ENCODE measurements at places on chromosomes 1 and 21.

- DNase-seq: no peak
These were observed 18.4 kb downstream of the RWDD3 start for GRCh38 chr1:95252422-95252821.

GRCh38 chr1:111618081-111618480, 1.5 kb upstream of the RAP1A start:
- DNase-seq: no peak

GRCh38 chr1:93672069-93672468, 9.6 kb downstream of the BCAR3 start:
- peak; percentile 98 for DNase-seq

GRCh38 chr1:201409440-201409839, 10.3 kb upstream of the LAD1 start:
- DNase-seq: no peak

GRCh38 chr1:208499026-208499425, 254.8 kb upstream of the PLXNA2 start:
- no peak for DNase-seq

- no peak for DNase-seq
These were observed 14.7 kb downstream of the HYI start for GRCh38 chr1:43438953-43439581.

DNA sequence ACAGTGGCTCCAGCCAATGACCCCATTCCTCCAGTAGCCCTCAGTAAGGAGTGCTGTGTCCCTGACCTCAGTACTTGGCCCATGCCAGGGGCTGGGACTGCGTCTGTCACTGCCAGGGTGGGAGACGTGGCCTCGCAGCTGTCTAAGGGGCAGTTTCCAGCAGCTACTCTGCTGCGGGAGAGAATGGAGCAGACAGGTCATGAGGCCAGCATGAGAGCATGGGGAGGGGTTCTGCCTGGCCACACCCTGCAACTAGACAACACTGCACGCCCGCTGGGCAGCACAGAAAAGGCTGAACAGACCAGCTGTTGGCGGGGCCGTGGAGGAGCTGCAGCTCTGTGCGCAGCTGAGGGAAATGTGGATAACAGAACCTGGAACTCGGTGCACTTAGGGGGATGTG, 91.6 kb upstream of the COL6A1 start:
- no peak for DNase-seq
